ENCODE measurements at places on chromosomes 11 and 22. TPM values are rescaled to one million over a fixed set of nuclear protein-coding genes. Genes with fewer than 3 reads are reported as not detected.

The FOXR1 gene
- not detected for total RNA-seq

The BEST1 gene
- total RNA-seq = 27.4 TPM

DNA sequence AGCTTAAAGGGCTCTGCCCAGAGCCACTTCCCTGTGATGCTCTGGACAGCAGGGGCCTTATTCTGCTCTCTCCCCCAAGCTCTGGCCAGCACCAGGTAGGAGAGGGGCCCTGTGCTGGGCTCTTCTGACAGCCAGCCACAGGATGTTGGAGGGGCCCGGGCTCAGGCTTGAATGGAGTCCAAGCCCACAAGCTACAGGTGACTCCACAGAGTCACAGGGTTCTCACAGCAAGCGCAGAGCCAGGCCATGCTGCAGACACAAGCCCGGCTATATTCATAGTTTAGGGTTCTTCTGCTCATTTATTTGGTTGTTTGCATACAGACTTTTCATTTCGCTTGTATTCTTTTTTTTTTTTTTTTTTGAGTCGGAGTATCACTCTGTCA, 1392.8 kb downstream of the BRD1 start:
- no peak overlapping the region for H3K4me3 ChIP-seq
- H3K27me3 ChIP-seq = no peaks in the 10 kb centered on the region
- no peaks in the 10 kb centered on the region for H3K36me3 ChIP-seq

DNA sequence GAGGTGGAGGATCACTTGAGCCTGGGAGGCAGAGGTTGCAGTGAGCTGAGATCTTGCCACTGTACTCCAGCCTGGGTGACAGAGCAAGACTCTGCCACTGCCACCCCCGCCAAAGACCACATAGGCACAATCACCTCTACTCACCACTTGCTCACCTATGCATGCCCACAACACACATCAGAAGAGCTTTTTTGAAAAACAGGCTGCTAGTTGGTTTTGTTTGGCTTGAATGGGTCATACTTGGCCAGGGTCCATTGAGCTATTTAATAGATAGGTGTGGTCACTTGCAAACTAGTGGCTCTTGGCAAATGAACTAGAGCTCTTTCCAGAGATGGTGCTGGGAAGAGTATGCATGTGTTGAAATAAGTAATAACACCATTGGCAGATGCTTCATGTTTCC, 80.1 kb downstream of the EMSY start:
- no peaks in the 10 kb centered on the region for H3K27me3 ChIP-seq
- no peak overlapping the region for H3K4me3 ChIP-seq
- H3K27ac ChIP-seq = no peak overlapping the region
- peak; percentile 64 for DNase-seq
- H3K36me3 ChIP-seq = peaks cover 52% of the 10 kb centered on the region

DNA sequence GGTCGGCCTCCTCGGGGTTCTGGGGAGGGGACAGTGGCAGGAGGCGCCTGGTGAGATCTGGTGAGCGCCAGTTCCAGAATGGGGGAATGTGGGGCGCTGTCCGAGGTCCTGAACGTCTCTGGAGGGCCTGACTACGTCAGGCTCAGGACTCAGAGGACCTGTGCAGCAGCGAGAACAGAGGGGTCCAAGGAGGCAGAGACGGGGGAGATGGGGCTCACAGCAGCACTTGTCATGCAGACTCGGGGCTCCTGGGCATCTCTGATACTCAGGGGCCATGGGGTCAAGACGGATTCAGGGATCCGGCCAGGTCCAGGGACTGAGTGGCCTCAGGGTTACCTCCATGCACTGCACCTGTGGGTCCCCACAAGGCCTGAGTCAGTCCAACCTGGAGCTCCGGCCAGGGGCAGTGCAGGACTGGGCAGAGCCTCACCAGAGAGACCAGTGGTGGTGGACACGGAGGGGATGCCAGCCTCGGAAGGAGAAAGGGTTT, 92.2 kb downstream of the BRD1 start:
- no peak overlapping the region for H3K27ac ChIP-seq
- H3K27me3 ChIP-seq = no peaks in the 10 kb centered on the region
- peak; percentile 52 for DNase-seq

Data from stomach (tissue), 19 donors.